ENCODE measurements at places on chromosomes 12 and 14.

DNA sequence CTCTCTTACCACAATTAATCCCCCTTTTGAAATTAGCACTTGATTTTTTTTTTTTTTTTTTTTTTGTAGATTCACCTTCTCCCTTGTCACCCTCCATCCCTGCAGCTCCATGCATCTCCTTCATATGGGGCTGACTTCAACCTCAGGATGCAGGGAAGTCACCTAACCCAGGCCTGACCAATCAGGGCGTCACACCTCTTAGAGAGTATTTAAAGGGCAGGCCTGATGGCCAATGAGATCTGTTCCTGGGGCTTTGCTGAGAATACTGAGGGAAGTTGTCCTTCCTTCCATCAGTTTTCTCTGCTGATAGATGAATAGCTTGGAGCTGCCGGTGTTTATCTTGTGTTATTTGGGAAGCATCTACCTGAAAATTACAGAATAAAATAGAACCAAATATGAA, 1104.7 kb upstream of the TMEM132C start:
- no peak for DNase-seq

DNA sequence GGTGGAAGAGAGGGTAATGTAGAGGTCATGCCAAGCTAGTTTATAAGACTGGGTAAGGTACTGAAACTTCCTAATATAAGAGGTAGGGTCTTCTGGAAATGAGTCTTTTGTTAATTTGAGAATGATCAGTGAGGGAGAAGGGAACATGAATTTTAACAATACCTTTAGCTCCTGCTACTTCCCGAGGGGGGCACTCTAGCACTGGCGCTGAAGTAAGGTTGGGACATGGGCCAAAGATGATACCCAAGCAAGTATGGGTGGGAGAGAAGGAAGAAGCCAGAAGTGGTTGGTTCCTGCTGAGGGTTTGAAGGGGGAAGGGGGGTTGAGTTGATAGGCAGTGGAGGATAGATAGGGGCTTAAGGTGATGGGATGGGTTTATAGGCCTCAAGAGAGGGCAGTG, 32.3 kb upstream of the RNASE1 start:
- DNase-seq: no peak

- no peak for DNase-seq
These were observed 63.0 kb upstream of the PTHLH start for GRCh38 chr12:28035500-28035899.

DNA sequence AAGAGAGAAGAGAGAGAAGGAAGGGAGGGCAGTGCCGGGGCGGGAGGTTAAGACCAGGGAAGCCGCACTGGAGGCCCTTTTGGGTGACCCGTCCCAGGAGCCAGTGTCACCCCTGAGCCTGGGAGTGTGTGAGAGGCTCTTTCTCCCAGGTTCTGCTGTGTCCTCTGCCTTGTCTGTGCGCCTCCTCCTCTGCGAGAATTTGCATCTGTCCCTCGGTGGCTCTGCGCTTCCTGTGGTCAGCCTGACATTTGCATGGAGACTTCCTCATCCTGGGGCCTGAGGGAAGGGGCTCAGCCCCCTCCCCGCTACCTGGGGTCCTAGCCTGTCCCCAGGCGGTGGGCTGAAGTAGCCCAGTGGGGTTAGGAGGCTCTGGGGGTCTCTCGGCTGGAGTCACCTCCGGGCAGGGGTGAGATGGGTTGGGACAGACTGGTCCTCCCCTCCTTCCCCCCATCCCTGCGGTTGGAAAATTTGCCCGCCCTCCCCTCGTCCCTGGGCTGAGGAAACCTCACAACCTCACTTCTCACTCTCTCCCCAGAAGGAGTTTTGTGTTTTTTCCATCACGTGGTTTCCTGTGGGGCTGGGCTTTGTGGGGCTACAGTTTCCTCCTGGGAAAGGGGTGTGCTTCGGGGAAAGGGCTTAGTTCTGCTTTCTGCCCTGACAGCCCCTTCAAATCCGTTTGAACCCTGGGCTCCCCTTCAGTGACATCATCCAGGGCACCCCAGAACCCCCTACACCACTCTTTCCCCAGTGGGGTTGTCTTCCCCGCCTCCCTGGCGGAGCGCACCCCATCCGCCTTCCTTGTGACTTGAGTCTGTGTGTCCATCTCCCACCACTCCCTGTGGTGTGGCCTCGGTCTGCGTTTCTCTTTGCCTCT, 2.5 kb downstream of the PTPN6 start:
- DNase-seq: peak; percentile 74

DNA sequence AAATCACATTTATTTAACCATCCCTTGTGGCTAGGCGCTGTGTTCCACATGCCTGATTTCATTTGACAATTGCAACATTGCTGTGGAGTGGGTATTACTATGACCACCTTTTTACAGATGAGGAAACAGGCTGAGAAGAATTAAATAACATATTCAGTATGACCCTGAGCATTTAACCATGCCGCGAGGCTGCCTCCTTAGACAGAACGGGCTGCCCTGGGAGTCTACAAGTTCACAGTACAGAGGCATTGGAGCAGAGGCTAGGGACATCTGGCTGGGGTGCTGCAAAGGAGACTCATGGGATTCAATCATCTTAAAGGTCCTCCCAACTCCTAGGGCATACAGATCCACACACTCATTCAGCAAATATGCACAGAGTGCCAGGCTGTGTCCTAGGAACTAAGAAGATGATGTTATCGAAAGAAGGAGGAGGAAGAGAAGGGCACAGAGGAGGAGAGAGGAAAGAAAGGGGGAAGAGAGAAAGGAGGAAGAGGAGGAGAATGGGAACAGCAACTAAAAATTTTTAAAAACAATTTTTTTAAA, 164.7 kb upstream of the CCND2 start:
- no peak for DNase-seq

DNA sequence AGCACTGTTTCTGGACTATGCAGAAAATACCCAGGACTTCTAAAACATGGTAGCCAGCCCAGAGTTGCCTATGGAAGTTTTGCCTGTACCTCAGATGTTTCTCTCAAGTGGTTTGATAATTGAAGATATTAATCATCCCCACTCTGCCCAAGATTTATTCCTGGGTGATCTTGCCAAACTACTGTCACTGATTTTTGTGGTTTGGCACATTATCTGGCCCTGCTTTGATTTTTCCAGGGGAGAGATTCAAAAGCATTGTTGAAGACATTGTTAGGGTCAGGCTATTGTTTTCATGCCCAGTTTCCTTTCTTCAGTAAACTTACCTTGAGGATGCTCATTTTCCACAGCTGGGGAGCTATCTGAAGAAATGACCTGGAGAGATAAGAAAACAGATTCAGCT, 5.8 kb downstream of the PRKAG1 start:
- DNase-seq: no peak

- no peak for DNase-seq
These were observed 62.1 kb downstream of the SH2B3 start for GRCh38 chr12:111467857-111468241.

DNA sequence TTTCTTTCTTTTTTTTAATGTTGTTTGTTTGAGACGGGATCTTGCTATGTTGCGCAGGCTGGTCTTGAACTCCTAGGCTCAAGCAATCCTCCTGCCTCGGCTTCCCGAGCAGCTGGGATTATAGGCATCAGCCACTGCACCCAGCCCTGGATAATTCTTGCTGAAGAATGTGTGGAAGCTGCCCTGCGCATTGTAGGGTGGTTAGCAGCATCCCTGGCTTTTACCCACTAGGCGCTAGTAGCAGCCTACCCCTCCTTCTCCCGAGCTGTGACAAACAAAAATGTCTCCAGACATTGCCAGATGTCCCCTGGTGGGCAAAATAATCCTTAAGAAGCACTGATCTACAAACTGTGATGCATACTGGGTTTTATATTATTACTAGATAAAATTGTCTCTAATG, 6.6 kb downstream of the DCAF4 start:
- DNase-seq: no peak

DNA sequence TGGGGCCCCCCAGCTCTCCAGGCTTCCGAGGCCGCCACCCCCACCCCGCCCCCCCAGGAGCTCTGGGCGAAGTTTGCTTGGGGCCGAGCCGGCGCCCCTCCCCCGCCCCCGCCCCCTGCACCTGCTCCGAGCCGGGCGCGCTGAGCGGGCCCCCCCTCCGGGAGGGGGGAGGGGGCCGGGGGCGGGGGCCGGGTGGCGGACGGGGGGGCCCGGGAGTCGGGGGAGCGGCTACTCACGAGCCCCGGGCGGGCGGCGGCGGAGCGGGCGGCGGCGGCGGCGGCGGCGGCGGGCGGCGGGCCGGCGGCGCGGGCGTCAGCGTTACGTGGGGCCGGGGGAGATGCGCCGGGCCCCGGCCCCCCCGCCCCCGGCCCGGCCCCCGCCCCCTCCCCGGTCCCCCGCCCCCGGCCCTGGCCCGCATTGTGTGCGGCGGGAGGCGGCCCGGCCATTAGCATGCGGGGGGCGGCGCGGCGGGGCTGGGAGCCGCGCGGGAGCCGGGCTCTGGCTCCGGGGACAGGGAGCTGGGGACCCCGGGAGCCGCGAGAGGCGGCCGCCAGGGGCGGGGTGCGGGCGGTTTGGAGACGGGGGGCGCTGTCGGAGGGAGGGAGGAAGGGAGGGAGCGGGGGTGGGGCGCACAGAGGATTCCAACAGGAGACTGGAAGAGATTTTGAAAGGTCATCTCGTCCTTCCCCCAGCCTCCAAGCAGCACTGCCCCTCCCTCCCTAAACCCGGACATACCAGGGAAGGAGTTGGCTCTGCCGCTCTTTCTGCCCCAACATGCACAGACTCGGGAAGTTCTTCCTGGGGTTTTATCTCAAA, at the start of gene ZNF219:
Gene ZNF219, minus strand, starts transcription at position 580 of the 816 bp plus-strand sequence. CDS start 5,064 bp downstream, outside the sequence.
- DNase-seq: no peak

DNA sequence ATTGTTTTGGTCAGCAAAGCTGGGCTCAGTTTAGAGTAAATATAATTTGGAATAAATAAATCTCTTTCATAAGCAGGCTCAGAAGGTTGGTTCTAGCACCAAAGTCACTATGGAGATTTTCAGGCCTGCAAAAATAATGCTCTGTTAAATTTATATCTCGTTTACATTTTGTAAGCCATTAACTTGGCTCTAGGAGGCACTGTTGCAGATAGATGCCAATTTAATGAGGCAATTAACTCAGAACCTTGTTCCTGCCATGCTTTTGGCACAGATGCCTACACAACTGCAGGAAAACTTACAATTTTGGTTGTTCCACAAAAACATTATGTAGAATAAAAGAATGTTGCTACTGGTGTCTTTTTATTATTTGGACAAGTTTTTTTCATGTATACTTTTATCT, 428.1 kb downstream of the FLRT2 start:
- no peak for DNase-seq

DNA sequence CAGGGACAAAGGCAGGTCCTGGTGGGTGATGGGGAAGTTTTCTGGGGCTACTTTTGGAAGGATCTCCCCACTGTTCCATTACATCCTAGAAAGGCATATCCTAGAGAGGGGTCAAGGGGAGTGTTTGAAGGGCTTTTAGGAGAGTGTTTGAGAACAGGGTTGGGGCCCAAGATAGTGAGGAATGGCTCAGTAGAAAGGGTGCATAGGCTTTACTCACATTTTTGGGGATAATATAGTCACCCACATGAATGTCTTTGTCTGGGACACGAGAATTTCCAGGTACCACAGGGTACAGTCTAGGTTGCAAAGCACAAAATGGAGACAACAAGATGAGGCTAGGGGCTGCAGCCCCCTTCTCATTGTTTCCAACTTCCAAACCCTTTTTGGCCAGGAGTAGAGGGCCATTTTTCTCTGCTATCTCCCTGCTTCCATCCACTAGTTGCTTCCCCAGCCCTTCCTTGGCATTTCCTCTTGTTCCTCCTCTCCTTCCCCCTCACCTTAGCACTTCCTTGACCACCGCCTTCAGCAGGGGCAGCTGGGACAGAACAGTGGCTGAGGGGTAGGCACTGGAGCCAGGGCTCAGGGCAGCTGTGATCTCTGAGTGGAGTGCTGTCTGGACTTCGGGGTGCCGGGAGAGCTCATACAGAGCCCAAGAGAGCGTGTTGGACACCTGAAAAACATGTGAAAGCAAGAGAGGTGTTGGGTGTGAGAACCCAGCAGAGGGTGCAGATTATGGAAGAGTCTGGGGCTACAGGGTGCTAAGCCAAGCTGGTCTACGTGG, 2.8 kb downstream of the CYP27B1 start:
- no peak for DNase-seq

DNA sequence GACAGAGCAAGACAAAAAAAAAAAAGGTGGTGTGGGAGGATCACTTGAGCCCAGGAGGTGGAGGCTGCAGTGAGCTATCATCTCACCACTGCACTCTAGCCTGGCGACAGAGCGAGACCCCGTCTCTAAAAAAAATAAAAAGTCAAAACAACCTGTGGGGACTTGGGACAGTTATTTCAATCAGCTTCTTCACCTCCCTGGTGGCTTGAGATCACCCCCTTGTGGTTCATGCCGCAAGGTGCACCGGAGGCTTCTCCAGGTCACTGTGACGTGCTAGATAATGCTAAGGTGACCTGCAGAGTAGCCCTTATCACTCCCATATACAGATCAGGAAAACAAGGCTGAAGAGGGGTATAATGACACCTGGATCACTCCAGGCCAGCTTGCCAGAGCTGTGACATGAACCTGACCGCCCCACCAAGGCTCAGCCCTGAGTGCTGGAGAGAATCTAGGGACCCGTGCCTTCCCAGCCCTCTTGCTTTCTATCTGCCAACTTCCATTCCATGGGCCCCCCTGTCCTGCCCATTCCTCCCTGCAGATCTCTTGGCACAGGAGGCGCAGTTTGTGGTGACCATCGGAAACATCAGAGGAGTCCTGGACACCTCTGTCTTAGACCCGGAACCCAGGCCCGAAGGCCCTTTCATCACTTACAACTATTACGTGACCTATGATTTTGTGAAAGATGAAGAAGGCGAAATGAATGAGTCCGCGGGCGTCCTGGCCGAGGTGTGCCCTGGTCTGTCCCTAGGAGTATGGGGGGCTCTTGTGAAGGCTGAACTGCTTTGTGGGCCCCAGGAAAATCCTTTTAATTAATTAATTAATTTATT, 8.1 kb downstream of the LRRC43 start:
- DNase-seq: peak; percentile 49

DNA sequence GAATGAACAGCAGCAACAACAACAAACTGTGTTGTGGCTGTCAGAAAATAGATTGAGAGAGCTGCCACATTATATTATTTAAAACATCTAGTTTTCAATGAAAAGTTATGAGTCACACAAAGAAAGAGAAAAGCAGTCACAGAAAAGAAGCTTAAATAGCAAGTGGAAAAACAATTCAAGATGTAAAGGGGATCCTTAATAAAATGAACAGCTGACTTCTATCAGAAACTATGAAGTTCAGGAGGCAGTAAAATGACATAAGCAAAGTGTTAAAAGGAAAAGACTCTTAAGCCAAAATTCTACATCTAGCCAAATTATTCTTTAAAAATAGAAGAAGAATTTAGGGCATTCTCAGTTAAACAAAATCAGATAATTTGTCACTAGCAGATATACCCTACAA, 5.6 kb downstream of the CLEC14A start:
- no peak for DNase-seq

DNA sequence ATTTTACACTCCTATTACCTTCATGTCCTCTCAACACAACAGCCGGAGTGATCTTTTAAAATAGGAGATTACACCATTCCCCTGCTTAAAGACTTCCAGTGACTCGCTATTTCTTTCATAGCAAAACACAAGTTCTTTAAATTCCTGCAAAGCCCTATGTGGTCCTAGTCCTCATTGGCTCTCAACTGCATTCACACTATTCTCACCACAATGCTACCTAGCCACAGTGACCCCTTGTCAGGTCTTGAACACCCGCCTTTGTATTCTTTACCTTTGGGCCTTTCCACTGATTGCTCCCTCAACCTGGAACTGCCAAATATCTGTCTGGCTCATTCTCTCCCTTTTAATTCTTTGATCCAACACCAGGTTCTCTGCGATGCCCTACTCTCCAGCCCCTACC, 160.2 kb downstream of the PRIMA1 start:
- no peak for DNase-seq

GRCh38 chr14:60184146-60184904, 19.1 kb upstream of the DHRS7 start:
- DNase-seq: peak; percentile 85
